GOT3 (cell line): ENCODE measurements at places on chromosomes 5 and 9.
A peak's percentile ranks its signal among the peaks of the same experiment; 100 is the strongest.

GRCh38 chr9:32331240-32331639, 53.2 kb upstream of the ACO1 start:
- no peak for DNase-seq

GRCh38 chr9:125544988-125545651, 161.9 kb downstream of the MAPKAP1 start:
- DNase-seq = no peak

GRCh38 chr5:180373870-180374269, 20.7 kb upstream of the GFPT2 start:
- no peak for DNase-seq

DNA sequence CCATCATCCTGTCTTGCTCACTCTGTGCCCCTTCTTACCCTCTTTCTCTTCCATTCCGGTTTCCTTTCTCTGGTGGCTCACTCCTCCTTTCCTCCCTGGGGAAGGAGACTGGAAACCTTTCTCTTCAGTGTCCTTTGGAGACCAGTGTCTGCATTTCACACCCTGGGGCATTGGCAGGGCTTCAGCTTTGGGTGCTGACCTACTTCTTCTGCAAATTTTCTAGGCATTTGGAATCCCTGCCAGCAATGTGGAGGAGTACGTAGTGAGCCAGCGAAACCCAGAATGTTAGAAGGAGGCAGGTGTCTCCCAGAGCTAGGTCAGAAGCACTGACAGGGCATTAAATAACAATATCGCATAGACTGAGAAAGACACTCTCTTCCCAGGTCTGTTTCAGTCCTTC, 122.2 kb downstream of the SLC28A3 start:
- no peak for DNase-seq

DNA sequence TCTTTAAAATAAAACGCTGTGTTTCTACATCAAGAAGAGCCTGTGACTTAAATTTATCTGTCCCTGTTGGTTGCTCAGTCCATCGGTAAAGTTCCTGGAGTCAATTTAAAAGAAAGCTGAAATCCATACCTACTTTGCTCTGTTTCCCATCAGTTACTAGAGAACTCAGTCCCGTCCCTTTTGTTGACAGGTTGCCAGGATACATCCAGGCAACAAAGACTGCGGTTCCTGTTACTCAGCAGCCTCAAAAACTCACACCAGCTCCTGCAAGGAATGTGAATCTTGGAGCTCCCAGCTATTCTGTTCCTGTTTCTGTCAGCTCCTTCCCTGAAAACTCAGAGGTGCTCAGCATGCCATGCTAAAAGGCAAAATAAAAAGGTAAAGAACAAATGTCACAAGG, at the start of gene ZNF474:
Gene ZNF474, plus strand, starts transcription at position 241 of the 400 bp plus-strand sequence. CDS start 22,445 bp downstream, outside the sequence.
- DNase-seq = peak; percentile 51

DNA sequence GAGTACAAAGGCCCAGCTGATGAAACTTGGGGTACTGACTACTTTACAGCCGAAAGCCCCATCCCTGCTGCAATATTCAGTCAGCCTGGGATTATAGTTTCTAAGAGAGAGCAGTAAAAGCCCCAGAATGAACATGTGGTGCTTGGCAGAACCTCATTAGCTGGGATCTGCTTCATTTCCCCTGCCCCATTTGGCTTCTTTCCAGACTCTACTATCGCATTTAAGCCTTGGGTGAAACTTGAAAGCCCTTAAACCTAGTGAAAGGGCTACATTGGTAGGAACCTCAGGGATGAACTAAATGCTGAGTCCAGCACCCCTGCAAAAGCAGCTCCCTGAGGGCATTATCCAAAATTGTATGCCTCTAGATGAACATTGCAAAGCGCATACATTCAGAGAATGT, 631.1 kb downstream of the ACTL7B start:
- DNase-seq = no peak

- no peak for DNase-seq
Measured at GRCh38 chr9:99300603-99301002, 78.5 kb downstream of the SEC61B start.

GRCh38 chr9:128470560-128470959, 14.8 kb downstream of the ODF2 start:
- DNase-seq = no peak

DNA sequence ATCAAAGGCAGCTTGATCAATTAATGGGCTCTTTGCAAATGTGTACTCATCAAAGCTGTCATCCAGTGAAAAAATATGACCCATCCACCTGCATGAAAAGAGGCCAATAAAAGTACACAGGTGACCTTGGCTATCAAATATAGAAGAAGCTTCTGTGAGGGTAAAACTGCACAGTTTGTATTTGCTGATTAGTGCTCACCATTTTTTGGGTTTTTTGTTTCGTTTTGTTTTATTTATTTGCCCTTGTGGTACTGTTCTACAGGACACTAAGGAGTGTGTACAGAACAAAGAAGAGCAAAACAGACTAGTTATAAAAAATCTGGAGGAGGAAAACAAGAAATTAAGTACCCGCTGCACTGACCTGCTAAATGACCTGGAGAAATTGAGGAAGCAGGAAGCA, 101.3 kb downstream of the CNTLN start:
- no peak for DNase-seq

DNA sequence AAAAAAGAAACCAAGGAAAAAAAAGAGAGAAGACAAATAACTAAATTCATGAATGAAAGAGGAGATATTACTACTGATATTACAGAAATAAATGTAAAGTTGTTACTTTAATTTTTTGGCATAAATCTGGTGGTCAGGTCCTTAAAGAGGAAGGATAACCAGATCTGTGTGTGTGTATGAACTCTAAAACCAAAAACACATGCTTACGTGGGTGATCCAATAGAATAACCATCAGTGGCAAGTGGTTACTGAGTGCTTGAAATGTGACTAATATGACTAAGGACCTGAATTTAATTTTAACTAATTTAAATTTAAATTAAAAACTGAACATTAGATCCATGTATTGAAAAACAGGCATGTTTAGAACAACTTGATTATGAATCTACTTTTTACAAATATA, 10.3 kb downstream of the SLC28A3 start:
- DNase-seq = no peak

DNA sequence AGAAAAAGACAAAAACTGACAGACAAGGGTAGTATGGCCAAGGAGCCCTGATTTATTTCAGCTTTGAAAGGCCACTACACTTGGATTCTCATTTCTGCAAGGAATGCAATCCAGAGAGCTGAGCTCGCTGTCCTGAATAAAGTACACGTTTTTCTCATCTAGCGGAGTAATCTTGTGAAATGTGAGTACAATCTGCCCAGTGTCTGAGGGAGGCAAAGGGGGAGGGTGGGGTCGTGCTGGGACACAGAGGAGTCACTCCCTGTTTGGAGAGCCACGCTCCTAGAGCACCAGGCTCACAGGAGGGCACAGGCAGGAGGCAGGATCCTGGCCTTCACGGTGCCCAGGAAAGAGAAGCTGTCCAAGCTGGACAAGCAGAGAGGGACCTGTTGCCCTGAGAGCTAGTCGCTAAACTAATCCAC, 51.0 kb upstream of the IFNK start:
- DNase-seq = no peak

DNA sequence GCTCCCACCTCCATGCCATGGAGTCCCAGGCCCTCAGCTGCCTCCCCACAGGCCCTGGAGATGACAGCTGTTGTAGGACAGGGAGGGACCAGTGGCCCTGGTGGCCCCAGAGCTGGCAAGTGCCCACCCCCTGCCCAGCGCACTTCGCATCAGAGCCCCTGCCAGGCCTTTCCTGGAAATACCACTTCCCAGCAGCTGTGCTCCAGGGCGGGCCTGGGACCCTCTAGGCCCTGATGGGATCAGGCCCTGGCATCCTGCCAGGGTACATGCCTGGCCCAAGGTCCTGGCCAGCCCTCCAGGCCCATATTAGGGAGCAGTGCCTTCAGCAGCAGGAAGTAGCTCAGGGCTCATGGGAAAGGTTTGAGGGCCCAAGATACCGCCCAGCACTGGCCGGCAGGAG, 2.5 kb downstream of the KCNT1 start:
- no peak for DNase-seq

DNA sequence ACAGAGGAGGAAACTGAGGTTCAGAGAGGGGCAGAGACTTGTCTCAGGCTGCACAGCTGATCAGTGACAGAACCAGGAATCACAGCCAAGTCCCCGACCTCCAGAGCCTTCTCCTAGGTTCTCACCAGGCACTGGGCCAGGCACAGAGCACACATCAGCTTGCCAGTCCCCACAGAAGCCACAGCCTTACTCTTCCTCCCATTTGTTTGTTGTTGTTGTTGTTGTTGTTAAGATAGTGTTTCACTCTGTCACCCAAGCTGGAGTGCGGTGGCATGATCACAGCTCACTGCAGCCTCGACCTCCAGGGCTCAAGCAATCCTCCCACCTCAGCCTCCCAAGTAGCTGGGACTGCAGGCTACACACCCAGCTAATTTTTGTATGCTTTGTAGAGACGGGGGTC, 41.4 kb downstream of the NAIF1 start:
- DNase-seq = no peak

DNA sequence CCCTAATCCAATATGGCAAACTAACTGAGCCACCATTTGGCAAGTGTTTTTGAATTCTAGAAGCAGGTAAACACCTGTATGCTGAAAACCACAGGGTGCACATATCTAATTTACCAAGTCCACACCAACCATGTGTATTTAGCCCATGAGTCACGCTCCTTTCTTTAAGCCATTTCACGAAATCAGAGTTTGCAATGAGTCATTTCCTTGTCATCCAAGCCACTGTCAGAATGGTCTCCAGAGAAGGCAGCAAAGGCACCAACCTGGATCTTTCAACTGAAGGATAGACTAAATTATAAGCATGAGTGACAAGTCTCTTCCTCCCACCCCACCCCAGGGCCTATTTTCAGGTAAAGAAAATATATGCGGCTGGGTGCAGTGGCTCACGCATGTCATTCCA, 110.0 kb downstream of the PAX5 start:
- no peak for DNase-seq

DNA sequence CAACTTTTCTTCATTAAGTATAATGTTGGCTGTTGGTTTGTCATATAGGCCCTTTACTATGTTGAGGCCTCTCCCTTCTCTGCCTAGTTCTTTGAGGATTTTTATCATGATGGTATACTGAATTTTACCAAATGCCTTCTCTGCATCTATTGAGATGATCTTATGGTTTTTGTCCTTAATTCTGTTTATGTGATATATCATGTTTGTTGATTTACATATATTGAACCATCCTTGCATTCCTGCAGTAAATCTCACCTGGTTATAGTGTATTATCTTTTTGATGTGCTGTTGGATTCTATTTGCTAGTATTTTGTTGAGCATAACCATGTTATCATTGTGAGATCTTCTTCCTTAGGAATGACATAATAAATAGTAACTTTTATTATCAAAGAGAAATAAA, 362.9 kb downstream of the CCDC171 start:
- DNase-seq = no peak

- DNase-seq = no peak
Measured at GRCh38 chr5:7395432-7395946, 449 bp upstream of the ADCY2 start.

DNA sequence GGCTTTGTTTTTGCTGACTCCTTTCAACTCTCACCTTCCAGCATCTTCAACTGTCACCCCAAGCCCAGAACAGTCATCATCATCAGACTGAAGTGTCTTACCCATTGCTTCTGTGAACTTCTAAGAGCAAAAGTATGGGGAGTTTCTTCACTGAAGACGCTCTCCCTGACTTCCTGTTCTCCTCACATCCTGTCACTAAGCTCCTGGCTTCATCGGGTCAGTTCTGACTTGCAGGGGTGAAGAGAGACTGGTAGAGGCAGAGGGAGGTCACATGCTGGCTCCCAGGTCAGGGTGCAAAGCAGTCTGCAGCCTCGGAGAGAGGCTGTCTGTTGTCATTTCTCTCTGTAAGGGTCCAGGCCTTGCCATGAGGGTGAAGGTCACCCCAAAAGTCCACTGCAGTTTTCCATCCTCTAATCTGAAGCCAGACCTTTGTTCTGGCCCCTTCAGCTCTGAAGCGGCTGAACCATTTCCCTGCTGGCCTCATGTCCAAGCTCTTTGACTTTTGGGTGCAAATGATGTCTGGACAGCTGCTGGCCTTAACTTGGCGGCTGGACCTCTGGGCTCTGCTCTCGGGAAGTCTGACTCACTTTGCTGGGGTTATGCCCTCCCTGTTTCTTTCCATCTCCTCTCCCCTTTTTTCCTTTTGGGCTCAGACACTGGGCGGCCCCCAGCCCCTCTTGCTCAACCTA, 305.0 kb downstream of the RAB3C start:
- no peak for DNase-seq
